ENCODE measurements at places on chromosomes 13 and 19. TPM values are rescaled to one million over a fixed set of nuclear protein-coding genes. Genes with fewer than 3 reads are reported as not detected.

Gene MBNL2
- total RNA-seq: 81.6 TPM

Gene TEAD2
- total RNA-seq: 39.8 TPM

Gene CLASRP
- total RNA-seq: 29.6 TPM

Gene SLAIN1
- total RNA-seq: 21.9 TPM

DNA sequence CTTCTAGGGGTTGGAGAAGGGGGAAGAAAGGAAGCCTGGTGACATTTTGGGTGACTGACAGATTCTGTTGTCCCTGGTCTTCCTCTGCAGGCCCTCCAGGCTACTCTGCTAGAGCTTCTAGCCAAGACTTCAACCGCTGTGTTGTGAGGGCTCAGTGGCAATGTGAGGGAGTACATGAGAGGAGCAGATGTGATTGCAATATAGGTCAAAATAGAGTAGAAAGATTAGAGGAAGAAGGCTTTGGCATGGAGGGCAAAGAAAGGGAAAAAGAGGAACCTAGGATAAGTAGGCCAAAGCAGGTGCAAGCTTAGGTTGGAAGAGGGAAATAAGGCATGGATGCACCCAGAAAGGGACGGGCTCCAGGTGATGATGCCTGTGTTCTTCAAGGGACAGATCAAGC lies 216.9 kb downstream of the RGCC start:
- no peak for DNase-seq

- DNase-seq: no peak
Measured at GRCh38 chr19:289651-290371, 1.4 kb downstream of the PLPP2 start.

- no peak for DNase-seq
Measured at GRCh38 chr19:48591021-48591420, 15.5 kb upstream of the SPACA4 start.

- DNase-seq: no peak
Measured at GRCh38 chr19:39969266-39969665, 1.7 kb upstream of the PSMC4 start.

DNA sequence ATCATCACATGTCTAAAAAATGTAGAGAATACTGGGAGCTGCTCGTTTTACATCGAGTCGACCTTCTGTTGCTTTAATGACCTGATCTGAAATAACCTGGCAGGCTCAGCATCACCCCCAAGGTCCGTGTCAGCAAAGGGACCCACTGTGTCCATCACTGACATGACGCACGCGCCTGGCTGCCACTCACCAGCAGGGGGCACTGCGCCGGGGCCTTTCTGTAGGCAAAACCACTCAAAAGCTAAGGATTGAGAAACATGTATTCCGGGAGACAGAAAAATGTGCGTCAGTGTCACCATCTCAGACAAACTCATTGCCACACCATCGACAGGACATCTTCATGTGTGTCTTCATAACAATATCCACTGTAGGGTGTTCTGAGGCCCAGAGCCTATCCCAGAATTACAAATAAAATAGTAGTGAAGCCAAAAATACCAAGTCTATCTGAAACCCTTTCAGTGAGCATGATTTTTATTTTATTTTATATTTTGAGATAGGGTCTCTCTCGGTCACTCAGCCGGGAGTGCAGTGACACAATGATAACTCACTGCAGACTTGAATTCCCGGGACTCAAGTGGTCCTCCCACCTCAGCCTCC lies 130.3 kb upstream of the LSM14A start:
- peak; percentile 82 for DNase-seq

GRCh38 chr19:46834984-46835383 lies 15.7 kb downstream of the AP2S1 start:
- DNase-seq: no peak

- DNase-seq: no peak
Measured at GRCh38 chr13:36026531-36026930, 104.7 kb downstream of the DCLK1 start.

- peak; percentile 78 for DNase-seq
Measured at GRCh38 chr19:44951179-44952159, 3.7 kb upstream of the CLPTM1 start.

DNA sequence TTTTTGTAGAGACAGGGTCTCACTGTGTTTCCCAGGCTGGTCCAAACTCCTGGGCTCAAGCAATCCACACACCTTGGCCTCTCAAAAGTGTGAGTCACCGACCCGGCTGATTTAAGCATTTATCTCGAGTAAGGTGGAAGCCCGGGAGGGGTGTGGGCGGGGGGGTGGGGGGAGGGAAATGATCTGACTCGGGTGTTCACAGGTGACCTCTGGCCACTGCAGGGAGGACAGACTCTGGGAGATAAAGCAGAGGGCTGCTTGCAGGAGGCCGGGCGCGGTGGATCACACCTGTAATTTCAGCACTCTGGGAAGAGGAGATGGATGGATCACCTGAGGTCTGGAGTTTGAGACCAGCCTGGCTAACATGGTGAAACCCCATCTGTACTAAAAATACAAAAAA lies 7.9 kb downstream of the DENND1C start:
- DNase-seq: no peak

DNA sequence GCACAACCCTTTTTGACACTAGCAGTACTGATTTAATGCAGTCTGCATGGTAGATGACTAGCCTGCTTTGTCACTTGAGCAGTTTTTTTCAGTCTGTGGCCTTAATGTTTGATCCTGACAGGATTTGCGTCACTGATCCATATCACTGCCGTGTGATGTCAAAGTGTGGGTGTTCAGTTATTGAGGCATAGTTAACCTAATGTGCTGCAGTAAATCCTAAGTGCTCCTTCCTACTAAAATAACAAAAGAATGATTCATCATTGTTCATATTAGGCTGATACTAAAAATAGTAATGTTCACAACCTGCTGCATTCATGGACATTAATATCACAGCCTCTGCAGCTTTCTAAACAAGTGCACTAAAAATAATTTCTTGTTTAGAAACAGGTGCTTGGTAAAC lies 121.9 kb upstream of the MLNR start:
- DNase-seq: no peak
